ENCODE measurements at places on chromosomes 11 and 22. TPM values are rescaled to one million over a fixed set of nuclear protein-coding genes. Genes with fewer than 3 reads are reported as not detected.

- no peak for DNase-seq
Observed at GRCh38 chr11:106032861-106033260, 10.8 kb upstream of the MSANTD4 start.

- DNase-seq, result no peak
Observed at GRCh38 chr22:41343717-41344116, 38.0 kb upstream of the TEF start.

DNA sequence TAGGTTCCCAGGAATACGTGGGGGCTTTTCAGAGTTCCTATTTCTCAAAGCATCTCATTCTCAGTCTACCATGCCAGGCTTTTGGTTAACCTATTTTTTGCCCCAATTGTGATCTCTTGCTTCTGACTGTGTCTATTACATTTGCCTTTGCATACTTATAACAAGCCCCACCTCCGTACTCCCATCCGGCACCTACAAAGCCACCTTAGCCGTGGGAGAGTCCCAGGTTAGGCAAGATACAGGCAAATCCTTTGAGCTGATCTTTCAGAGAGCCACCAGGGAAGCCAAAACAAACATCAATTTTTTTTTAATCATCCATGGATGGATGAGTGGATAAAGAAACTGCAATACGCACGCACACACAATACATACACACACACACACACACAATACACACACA is 18.6 kb upstream of the PANX3 start:
- no peak for DNase-seq

- no peak for DNase-seq
Observed at GRCh38 chr22:25105817-25106650, 93.6 kb upstream of the CRYBB3 start.

SLC22A9 gene
- not detected for total RNA-seq

- DNase-seq, result no peak
Observed at GRCh38 chr22:29309332-29310064, 3.0 kb downstream of the GAS2L1 start.

DNA sequence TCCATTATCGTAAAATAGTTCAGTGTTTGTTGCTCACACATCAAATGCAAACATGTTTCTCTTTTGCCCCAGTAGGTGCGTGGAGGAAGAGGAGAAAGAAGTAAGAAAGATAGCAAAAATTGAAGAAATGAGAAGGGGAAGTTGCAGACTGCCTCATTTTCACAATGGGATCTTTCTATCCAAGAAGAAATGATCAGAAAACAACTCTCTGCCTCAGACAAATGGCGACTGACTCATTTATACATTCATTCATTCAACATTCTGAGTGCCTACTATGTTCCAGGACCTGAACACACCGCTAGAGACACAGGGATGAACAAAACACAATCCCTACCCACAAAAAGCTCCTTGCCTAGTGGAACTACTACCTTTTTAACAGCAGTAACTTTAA is 367 bp downstream of the HPS5 start:
- DNase-seq, result no peak

APOA1 gene
- 0.30 TPM for total RNA-seq

GRCh38 chr11:24592360-24592759 is 95.5 kb downstream of the LUZP2 start:
- DNase-seq, result no peak

DNA sequence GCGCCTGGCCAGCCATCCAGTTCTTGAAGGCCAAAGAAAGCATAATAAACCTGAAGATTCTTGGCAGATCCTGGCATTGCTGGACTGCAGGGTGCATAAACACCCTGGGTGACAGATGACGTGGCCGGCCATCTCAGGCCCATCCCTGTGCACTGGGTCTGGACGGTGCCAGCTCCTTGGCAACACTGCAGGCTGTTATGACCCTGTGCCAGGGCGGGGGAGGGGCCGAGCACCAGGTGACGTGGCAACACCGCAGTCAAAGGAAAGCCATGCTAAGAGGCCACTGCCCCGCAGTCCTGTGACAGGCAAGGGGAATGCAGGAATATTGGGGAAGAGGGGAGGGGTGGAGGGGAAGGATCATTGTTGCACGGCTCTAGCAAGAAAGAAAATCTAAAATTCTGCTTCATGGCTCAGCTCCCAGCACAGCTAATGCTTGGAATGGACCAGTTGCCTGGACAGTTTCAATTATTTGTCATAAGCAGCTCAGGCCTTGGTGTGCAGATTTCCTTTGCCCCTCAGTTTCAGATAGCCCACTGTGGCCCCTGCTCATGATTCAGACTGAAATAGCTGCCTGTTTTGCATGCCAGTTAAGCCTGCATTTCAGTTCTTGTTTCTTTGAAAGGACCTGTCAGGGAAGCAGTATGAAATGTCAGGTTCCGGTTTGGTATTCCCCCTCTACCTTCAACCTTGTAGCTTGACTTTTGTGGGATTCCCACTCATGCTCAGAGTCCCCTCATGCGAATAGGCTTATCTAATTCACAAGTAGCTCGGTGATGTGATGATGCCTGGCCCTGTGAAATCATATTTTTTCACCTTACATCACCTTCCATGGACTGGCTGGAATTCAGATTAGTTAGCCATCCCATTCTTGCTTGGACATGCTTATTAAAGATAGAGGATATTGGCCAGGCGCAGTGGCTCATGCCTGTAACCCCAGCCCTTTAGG is 29.7 kb upstream of the DDX6 start:
- peak; percentile 81 for DNase-seq

DNA sequence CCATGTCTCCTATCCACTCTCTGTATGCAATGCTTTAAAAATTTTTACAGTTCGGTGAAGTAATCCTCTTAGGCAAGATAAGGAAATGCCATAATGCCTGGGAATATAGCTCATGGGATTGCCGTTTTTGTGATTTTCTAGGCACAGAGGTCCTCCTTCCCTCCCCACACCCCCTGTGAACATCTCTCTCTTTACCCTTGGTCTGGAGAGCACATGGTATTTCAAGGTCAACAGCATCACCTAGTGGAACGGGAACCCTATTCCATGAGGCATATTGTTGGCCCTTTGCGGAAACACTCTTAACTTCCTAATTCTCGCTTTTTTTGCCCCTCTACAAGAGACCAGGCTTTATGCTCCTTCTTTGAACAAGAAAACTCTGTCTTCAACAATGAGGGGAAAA is 8.8 kb downstream of the NXPE4 start:
- DNase-seq, result no peak

DNA sequence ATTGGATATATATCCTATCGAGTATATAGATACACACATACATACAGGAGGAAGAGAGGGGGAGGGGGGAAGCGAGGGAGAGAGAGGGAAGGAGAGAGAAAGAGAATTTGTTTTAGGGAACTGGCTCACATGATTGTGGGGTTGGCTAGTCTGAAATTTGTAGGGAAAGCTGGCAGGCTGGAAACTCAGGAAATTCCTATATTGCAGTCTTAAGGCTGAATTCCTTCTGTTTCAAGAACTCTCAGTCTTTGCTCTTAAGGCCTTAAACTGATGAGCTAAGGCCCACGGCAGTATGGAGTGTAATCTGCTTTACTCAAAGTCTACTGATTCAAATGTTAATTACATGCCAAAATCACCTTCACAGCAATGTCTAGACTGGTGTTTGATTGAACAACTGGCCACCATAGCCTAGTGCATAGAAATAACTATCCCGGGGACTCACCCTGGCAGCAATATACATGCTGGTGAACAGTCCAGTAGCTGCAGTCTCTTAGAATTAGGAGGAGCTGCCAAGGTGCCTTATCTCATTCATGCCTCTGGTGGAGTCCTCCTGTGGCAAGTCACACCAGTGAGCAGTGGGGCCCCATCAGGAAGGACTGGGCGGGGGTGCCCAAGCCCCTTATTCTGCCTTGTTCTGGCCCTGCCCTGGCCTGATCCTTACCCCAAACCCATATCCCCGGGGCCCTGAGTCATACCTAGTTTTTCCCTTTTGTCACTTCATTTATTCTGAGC is 59.7 kb upstream of the AMPD3 start:
- no peak for DNase-seq

DNA sequence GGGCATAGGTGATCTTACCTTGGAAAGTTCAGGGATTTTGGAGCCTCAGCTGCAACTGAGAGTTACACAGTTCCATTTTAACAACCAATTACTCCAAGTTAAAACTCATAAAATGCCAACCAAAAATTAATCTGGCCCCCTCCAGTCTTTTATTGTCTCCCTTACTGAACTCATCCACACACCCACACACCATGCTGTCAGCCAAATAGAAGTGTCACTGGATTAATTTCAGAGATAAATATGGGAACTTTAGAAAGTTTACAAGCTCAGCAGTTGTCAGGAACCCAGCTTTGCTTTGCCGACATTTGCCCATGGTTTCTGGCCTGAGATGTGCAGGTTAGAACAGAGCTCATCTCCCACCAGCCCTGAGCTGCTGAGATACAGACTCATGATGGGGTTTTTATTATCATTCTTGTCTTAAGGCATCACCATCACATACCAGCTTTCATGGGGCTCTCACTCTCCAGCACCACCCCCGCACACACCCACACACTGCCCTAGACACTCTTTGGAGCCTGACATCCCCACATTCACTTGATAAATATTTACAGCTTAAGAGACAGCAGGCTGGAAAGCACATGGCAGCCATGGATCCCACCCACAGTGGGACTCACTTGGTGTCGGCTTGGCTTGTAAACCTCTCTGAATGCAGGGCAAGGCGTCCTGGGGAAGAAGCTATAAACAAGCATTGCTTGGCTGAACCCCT is 23.7 kb upstream of the CTR9 start:
- DNase-seq, result no peak

DNA sequence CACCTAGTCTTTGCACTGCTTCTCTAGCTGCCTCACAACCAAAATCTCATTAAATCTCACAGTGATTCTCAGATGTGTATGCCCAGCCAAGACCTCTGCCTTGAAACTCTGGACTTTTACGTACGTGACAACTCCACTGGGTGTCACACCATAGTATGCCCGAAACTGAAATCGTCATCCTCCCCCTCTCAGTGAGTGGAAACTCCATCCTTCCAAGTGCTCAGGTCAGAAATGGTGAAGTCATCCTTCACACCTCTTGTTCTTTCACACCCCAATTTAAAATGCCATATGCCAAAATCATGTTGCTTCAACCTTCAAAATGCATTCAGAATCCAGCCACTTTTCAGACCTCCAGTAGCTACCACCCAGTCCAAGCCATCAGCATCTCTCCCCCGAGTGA is 42.5 kb downstream of the SFI1 start:
- no peak for DNase-seq

CATSPER1 gene
- not detected for total RNA-seq

DNA sequence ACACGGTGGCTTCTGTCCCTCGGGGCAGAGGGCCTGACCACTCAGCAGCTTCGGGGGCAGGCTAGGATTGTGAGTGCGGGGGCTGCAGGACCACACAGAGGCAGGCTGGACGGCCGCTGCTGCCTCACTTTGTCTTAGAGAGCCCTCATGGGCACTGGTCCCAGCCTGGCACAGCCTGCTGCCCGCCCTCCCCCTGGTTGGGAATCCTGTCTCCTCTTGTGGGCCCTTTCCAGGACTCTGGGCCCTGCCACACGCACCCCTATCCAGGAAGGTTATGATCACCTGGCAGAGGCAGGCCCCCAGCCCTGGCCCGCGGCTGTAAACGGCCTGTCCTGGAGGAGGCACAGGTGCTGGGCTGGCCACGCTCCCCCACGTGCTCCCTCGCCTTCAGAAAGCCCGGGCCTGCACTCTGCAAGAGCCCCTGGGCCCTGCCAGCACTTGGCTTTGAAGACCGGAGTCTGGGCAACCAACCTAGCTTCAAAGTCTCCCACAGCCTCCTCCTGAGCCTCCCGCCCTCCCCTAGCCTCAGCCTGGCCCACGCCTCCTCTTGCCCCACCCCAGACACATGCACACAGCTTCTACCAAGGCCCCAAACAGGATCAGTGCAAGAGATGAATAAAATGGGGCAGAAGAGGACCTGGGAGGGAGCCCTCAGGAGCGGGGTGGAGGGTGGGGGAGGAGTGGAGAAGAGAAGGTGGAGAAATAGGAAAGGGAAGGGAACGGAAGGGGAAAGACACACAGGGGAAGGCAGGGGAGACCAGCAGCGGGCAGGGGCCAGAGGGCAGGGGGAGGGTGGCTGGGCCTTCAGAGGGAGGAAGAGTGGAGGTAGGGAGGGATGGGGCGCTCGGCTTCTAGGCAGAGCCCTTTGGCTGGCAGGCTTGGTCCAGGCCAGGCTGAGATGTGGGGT is 31.0 kb downstream of the SYT7 start:
- no peak for DNase-seq

DNA sequence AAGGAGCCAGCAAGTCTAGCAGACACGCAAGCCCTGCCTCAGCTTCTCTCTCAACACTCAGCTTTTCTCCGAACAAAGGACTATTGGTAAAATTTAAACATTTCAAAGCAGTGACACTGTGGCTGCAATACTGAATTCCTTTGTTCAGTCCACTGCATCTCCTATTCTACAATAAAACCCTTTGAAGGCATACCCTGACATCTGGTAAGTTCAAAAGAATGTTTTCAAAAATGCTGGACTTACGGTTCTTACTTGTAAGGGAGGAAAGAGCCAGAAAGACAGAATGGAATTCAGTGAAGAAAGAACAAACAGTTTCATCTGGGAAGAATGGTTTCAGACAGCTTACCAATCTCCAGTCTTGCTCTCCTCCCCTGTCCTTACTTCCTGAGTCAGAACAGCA is 12.7 kb upstream of the OR8K1 start:
- no peak for DNase-seq

- no peak for DNase-seq
Observed at GRCh38 chr22:27987557-27987956, 68.5 kb upstream of the PITPNB start.

- DNase-seq, result no peak
Observed at GRCh38 chr11:88535266-88535665, 197.7 kb upstream of the CTSC start.

- DNase-seq, result no peak
Observed at GRCh38 chr11:35185696-35186095, 46.7 kb downstream of the CD44 start.

OR2AG2 gene
- not detected for total RNA-seq

DNA sequence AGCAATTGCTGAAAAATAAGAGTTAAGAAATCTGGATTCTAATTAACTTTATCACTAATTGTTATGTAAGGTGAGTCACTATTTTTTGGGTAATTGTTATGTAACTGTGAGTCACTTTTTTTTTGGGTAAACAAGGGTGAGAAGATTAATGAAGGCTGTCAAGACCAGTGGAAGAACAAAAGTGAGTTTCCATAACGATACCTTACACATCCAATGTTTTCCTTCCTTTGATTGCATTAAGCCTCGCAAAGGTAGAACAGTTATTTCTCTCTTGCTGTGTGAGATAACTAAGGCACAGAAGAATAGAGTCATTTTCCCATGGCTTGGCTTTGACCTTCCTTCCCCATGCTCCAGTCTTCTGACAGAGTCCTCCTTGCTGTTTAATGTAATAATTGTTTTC is 374.7 kb downstream of the DDX10 start:
- no peak for DNase-seq

SMTNL1 gene
- total RNA-seq, result 57.7 TPM

DNA sequence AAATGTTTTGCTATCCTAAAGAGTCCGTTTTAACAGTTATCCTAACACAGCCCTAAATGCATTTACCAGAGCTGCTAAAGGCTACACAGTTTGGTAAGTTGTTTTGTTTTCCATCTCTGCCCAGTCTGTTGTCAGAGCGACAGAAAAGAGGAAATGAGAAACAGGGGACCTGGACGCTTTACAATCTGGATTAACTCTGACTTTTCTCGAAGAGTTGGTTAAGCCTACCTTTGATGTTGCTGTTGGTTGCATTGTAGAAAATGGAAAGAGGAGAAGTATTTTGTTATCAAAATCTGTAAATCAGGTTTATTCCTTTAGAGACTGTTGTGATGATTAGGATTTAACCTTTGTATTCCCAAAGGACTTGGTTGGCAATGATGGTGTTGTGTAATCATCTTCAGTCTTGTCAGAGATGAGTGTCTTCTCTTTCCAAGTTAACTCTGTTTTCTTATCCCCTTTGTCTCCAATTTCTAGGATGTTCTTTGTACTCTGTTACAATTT is 481 bp downstream of the ANGPTL5 start:
- DNase-seq, result no peak

PRSS23 gene
- 17.8 TPM for total RNA-seq

CRYBA4 gene
- not detected for total RNA-seq

All from psoas muscle (tissue), 8 donors.